ENCODE measurements at places on chromosomes 2 and 18.

DNA sequence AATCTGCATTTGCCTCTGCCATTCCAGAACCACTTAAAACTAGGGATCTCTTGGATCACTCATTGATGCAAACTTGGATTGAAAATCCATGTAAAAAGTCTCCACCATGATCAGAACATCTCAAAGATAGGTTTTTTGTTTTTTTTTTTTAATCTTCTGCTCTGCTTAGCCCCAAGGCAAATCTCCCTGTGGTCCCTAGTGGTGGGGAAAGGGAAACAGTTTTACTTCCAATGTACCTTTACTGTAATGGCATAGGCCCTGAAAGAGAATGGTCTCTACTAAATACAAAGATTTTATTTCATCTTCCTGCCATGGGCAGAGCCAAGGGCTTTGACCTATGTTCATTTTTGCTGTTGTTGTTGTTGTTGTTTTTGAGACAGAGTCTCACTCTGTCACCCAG lies 78.4 kb downstream of the KANSL1L start:
- no peaks in the 10 kb centered on the region for H3K27me3 ChIP-seq
- no peak for DNase-seq
- no peak overlapping the region for H3K4me3 ChIP-seq
- H3K27ac ChIP-seq, result no peak overlapping the region
- no peaks in the 10 kb centered on the region for H3K4me1 ChIP-seq

GRCh38 chr2:173149491-173149890 lies 73.8 kb downstream of the MAP3K20 start:
- peak overlapping the region; percentile 89 for H3K27ac ChIP-seq
- H3K4me1 ChIP-seq, result peaks cover 29% of the 10 kb centered on the region
- peak; percentile 66 for DNase-seq
- H3K4me3 ChIP-seq, result peak overlapping the region; percentile 31
- no peaks in the 10 kb centered on the region for H3K27me3 ChIP-seq
- H3K36me3 ChIP-seq, result no peaks in the 10 kb centered on the region

DNA sequence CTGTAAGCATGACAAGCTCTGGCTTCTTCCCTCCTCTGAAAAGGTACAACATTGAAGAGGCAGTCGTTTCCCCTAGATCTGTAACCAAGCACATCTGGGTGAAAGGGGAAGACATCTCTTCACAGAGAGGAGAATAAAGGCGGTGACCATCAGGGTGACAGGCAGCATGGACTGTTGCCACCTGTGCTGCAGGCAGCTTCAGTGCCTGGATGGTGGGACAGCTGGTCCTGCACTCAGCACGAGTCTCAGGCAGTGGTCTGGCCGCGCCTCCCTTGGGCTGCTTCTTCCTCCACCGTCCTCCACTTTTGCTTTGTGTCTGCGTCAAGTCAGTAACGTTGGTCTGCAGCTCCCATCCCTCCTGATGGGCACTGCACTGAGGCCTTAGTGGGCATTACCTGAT lies 264.4 kb downstream of the NEDD4L start:
- no peak for DNase-seq
- H3K27ac ChIP-seq, result no peak overlapping the region
- H3K27me3 ChIP-seq, result peaks cover 42% of the 10 kb centered on the region
- H3K4me3 ChIP-seq, result no peak overlapping the region

DNA sequence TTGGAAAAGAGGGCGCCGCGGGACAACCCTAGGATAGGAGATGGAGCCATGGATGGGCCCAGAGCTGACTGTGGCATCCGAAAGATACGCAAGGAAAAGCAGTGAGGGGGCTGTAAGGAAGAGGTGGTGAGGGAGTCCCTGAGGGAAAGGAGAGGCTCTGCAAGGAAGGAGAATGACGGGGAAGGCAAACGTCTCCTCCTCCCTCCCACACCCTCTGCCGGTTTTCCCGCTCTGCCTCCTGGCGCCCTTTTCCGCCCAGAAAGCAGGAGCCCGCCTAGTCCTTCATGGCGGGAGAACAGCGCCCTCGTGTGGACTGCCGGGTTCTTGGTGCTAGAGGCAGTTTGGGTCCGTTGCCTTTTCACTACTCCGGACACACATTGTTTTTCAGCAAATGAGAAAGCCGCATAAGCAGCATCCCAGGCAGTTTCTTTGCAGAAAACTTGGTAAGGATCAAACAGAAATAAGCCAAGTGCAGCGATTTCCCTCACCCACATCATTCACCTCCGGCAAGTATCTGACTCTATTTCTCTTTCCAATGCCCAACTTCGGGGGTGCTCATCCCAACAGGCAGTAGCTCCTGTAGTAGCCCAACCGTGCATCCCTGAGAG lies 200.4 kb downstream of the INO80D start:
- H3K36me3 ChIP-seq, result peaks cover 3% of the 10 kb centered on the region
- peaks cover 5% of the 10 kb centered on the region for H3K4me1 ChIP-seq
- DNase-seq, result peak; percentile 19
- H3K27ac ChIP-seq, result no peak overlapping the region
- no peak overlapping the region for H3K4me3 ChIP-seq

GRCh38 chr2:142710336-142710735 lies 167.1 kb upstream of the KYNU start:
- H3K36me3 ChIP-seq, result no peaks in the 10 kb centered on the region
- H3K4me1 ChIP-seq, result no peaks in the 10 kb centered on the region
- H3K27ac ChIP-seq, result no peak overlapping the region
- H3K4me3 ChIP-seq, result no peak overlapping the region
- H3K27me3 ChIP-seq, result no peaks in the 10 kb centered on the region
